ENCODE measurements at places on chromosomes 1 and 21. TPM values are rescaled to one million over a fixed set of nuclear protein-coding genes. Genes with fewer than 3 reads are reported as not detected.

- no peak overlapping the region for H3K27ac ChIP-seq
- H3K4me3 ChIP-seq: no peak overlapping the region
- H3K36me3 ChIP-seq: no peaks in the 10 kb centered on the region
- H3K4me1 ChIP-seq: no peaks in the 10 kb centered on the region
- DNase-seq: no peak
Measured at GRCh38 chr1:7008975-7009740, 223.9 kb downstream of the CAMTA1 start.

DNA sequence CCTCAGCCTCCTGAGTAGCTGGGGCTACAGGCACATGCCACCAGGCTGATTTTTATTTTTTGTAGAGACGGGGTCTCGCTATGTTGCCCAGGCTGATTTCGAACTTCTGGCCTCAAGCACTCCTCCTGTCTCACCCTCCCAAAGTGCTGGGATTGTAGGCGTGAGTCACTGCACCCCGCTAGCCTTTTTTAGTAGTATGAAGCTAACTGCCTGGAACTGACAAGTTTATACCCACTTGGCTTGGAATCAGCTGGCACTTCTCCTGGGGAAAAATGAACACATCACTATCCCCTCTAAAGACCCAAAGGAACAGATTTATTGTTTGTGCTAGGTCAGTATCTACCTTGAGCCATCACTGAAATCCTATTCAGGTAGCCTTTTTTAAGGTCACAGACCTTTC lies 19.0 kb downstream of the TMEM63A start:
- no peak overlapping the region for H3K4me3 ChIP-seq
- H3K27me3 ChIP-seq: no peaks in the 10 kb centered on the region
- H3K36me3 ChIP-seq: peaks cover 3% of the 10 kb centered on the region
- H3K4me1 ChIP-seq: peaks cover 4% of the 10 kb centered on the region
- no peak for DNase-seq

DNA sequence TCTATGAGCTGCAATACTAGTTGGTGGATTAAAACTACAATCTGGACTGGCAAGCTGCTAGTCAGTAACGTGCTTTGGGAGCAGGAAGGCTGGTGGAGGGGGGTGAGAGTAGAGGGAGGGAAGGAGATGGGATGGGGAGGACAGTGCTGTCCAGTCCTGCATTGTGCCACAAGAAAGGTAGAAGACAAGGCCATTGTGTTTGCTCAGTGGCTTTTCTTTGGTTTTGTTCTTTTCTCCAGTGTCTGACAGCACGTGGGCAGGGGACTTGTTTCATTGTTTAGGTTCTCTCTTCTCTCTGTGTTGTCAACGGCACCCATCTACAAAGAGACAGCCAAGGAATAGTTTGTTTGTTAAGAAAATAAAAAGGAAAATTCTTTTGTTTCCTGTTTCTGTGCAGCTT lies 362.8 kb upstream of the PLXNA2 start:
- H3K4me1 ChIP-seq: peaks cover 6% of the 10 kb centered on the region
- no peak overlapping the region for H3K27ac ChIP-seq
- H3K4me3 ChIP-seq: no peak overlapping the region
- DNase-seq: no peak
- H3K36me3 ChIP-seq: no peaks in the 10 kb centered on the region

GRCh38 chr1:88998716-88999115 lies 6.3 kb upstream of the KYAT3 start:
- no peaks in the 10 kb centered on the region for H3K4me1 ChIP-seq
- H3K27ac ChIP-seq: no peak overlapping the region
- no peaks in the 10 kb centered on the region for H3K27me3 ChIP-seq

- H3K27ac ChIP-seq: no peak overlapping the region
- H3K36me3 ChIP-seq: no peaks in the 10 kb centered on the region
- H3K4me1 ChIP-seq: peaks cover 4% of the 10 kb centered on the region
Measured at GRCh38 chr1:4018466-4019146, 118.5 kb upstream of the C1orf174 start.

GRCh38 chr1:30037251-30038118 lies 685.9 kb downstream of the MATN1 start:
- H3K4me1 ChIP-seq: peaks cover 7% of the 10 kb centered on the region
- H3K4me3 ChIP-seq: no peak overlapping the region
- H3K36me3 ChIP-seq: no peaks in the 10 kb centered on the region
- no peak overlapping the region for H3K27ac ChIP-seq
- DNase-seq: no peak
- no peaks in the 10 kb centered on the region for H3K27me3 ChIP-seq

- H3K27me3 ChIP-seq: no peaks in the 10 kb centered on the region
- peaks cover 10% of the 10 kb centered on the region for H3K4me1 ChIP-seq
- no peak for DNase-seq
- no peak overlapping the region for H3K4me3 ChIP-seq
Measured at GRCh38 chr1:87358219-87358618, 29.5 kb downstream of the LMO4 start.

DNA sequence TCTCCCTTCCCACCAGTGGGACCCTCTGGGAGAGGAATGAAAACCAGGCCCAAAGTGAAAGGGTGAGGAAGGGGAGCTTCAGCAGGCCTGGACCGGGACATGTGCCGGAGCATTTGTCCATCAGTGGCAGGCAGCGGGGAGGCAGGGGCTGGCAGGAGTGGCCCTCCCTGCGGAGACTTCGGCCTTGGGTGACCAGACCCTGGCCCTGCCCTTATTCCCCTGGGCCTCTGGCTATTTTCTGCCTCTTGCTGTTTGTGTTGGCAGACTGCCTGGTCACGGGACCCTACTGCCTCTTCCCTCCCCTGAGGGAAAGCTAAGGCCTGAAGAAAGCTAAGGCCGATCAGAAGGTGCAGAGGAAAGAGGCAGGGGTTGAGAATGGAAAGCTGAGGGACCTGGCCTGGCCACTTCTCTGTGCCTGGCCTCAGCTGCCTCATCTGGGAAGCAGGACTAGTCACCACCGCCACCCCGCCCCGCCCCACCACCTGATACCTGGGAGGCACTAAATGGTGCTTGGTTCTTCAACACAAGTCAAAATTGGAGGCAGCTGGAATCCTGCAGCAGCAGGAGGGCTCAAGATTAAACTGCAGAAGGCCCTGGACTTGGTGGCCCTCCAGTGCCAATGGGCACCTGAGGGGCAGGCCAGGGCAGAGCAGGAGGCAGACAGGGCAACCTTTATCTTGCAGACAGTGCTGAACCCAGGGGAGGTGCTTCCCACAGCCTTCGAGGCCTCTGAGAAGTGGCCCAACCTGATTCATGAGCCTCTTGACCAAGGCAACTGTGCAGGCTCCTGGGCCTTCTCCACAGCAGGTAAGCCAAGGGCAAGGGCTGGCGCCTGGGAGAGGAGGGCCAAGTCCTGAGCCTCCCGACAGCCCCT lies 7.9 kb downstream of the TINAGL1 start:
- peaks cover 21% of the 10 kb centered on the region for H3K4me1 ChIP-seq
- H3K4me3 ChIP-seq: no peak overlapping the region
- DNase-seq: peak; percentile 60

DNA sequence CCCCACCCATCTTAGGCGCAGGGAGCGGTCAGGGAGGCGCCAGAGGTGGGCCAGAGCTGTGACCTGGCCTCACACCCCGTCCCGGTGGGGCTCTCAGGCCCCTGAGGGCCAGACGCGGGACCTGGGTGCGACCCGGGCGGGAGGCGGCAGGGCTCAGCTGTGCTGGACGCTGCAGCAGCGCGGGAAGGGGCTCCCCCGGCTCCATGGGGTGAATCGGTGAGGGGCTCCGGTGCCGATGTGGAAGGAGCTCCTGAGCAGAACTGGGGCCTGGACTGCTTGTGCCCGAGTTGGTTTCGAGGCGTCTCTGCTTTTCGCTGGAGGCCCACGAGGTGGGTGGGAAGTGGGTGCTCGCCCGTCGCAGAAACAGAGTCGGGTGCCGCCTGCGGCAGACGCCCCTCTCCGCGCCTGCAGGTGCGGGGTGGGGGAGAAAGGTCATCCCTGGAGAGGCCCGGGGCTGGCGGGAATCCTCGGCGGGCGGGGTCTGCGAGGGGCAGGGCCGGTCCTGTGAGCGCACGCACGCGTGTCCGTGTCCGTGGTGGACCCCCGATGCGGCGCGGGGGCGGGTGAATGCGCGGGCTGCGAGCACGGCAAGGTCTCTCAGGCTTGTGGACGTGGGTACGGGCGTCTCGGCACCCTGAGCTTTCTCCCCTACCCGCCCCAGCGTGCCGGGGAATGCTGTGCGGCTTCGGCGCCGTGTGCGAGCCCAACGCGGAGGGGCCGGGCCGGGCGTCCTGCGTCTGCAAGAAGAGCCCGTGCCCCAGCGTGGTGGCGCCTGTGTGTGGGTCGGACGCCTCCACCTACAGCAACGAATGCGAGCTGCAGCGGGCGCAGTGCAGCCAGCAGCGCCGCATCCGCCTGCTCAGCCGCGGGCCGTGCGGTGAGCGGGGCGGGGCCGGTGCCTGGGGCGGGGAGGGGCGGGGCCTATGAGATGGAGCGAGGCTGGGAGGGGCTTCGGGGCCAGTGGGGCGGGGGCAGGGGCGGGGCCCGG lies 20.4 kb downstream of the AGRN start:
- peaks cover 4% of the 10 kb centered on the region for H3K36me3 ChIP-seq
- H3K27me3 ChIP-seq: peaks cover 15% of the 10 kb centered on the region
- peaks cover 11% of the 10 kb centered on the region for H3K4me1 ChIP-seq

The BCAS2 gene
- total RNA-seq: 42.2 TPM
